NCI-H524 (cell line): ENCODE measurements at places on chromosomes 7 and 10.

GRCh38 chr10:15290150-15290549, 80.9 kb downstream of the FAM171A1 start:
- no peak for DNase-seq

DNA sequence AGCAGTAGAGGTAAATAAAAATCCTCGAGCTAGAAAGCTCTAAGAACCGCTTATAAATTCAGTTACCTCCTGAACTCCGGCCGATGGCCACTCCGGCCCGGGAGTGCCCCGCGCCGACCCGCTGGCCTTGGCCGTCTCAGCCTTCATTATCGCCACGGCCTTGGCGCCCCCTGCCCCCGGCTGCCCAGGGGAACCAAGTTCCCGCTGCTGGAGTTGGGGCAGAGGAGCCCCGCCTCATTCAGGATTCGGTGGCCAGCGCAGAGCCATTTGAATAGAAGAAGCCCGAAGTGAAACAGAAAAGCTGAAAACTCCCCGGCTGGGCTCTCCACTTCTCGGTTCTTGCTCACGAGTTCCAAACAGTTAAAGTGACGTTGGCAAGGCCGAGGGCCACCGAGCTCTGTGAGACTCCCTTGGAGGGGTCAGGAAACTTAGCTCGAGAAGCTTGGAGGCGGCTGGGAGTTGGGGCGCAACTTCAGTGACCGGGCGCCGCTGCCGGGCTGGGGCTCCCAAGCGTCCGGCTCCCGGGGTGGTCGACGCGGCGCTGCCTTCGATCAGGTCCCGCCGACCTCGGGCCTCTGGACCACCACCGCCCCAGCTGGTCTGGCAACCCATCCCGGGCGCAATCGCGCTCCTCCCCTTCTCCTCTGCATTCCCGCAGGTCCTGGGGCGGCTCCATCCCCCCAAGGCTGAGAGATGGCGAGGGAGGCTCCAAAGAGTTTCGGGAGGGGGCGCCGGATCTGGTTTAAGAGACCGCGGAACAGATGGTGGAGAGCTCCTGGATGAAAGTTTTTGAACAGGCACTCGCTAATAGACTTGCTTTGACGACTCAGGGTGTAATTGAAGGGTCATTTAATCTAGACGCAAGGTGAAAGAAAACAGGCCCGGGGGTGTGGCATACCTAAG, 5.8 kb upstream of the FEZF1 start:
- DNase-seq: peak; percentile 58

DNA sequence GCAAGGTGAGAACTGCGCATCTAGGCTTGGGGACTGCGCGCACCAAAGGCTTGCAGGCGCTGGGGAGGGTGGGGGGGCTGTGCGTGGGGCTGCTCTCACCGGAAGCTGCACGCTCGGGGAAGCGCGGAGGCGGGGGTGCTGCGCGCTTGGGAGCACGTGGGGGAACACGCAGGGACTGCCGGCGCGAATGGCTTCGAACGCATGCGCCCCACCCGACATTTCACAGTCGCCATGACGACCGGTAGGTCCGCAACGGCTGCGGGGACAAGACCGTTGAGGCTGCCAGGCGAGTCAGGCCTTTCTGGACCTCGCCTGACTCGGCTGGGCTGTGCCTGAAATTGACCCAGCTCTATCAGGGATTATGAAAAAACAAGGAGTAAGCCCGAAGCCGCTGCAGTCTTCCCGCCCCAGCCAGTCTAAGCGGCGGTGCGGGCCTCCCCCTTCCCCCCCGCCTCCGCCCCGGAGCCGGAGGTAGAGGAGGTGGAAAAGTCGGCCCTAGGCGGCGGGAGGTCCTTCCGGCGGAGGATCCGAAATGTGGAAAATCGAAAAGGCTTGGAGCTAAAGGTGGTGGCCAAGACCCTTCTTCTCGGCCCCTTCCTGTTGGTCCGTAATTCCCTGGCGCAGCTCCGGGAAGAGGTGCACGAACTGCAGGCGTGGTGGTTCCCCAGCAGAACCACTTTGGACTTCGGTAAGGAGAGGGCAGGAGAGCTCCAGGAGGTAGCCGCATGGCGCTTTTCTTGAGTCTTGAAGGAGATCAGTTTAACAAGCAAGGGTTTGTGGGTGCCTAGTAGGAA, 34.9 kb upstream of the STEAP1 start:
- DNase-seq: peak; percentile 68

DNA sequence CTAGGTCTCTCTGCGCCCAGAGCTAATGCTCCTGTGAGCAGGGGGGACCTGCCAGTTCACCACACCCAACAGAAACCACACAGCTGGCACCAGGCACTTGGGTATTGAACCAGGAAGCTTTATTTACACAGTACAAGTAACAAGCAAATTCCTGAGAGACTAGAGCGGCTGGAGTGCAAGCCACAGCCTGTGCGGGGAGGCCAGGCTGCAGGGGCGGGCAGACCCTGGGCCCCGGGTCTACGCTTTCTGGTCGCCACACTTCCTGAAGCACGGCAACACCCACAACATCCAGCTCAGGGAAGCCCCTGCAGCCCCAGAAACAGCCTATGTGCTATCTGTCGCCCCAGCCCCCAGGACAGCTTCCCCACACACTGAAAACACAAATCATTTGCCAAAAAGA, 125.0 kb downstream of the FAM53B start:
- no peak for DNase-seq

DNA sequence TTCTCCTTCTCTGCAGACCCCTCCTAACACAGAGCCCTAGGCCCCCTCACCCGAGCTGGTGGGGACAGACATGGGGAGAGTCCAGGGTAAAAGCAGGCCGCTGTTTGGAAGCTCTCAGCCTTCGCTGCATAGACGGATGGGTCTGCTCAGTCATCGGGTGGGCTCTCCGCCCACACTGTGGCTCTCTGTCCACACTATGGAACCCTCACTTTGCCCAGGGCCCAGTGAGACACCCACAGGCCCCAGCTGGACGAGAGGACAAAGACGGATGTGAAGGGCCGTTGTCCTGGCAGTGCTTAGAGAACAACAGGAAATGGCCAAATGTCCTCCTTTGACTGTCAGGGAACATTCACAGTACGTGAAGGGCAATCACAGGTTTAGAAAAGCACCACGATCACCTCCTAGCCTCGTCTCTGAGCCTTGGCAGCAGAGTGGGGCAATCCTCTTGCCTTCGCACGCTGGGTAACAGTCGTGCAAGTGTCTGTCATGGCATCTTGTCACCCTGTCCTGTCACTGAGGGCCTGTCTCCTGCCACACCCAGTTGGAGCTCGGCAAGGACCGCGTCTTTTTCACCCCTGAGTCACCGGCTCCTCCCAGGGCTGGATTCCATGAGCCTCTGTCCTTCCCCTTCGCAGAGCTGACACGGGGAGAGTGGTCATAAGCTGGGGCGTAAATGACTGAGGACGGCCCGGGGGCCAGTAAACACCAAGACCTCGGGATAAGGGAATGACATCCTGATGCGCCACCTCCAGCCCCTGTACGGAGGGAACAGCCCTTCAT, 80.6 kb downstream of the PRKAG2 start:
- no peak for DNase-seq
